ENCODE measurements at places on chromosomes 3 and 15. TPM values are rescaled to one million over a fixed set of nuclear protein-coding genes. Genes with fewer than 3 reads are reported as not detected.

DNA sequence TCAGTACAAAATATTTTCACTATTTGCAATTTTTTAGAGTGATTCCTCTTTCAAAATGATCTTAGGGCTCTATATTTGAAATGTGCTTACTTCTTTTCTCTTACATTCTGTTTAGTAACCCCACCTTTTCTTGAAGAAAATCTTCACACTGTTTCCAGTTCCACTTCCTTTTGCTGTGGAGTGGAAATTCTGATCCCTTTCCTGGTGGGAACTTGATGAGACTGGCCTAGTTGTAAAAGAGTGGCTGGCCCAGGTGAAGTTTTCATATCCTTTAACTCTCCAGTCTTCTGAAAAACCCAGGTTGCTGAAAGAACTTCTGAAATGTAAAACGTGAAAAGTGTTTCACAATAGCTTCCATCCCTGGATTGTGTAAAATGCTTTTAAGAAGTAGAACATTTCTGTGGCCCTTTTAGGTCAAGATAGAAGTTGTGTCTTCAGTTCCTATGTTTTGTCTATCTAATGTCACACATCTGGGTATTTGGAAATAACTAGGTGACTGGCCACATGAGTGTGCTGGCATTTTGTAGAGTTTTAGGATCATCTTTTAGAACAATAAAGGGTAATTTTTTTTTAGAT is 84.8 kb upstream of the LRIG1 start:
- no peak for DNase-seq

DNA sequence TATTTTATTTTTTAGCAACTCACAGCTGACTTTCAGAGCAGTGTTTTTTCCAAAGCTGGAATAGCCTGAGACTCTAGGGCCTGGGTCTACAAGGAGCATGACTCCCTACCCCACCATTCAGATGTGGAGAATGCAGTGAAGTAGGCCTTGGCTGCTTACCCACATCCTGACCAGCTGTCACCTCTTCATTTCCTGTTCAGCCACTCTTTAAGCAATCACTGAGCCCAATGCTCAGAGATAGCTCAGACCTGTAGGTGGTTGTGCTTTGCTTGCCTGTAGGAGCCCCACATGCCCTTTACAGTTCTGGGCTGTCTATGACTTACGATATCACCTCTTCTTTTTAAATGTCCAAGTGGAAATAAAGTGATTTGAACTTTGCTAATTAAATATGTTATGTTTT is 148.1 kb downstream of the NEK11 start:
- DNase-seq = no peak

- no peak for DNase-seq
Measured at GRCh38 chr3:49769286-49769915, 16.9 kb downstream of the IP6K1 start.

GRCh38 chr15:77798151-77798835 is 165.6 kb upstream of the LINGO1 start:
- no peak for DNase-seq

- DNase-seq = no peak
Measured at GRCh38 chr3:72964633-72965032, 32.0 kb upstream of the PPP4R2 start.

GRCh38 chr3:73681610-73682009 is 56.9 kb upstream of the PDZRN3 start:
- no peak for DNase-seq

GRCh38 chr3:190424108-190424477 is 25.6 kb downstream of the TMEM207 start:
- no peak for DNase-seq

DNA sequence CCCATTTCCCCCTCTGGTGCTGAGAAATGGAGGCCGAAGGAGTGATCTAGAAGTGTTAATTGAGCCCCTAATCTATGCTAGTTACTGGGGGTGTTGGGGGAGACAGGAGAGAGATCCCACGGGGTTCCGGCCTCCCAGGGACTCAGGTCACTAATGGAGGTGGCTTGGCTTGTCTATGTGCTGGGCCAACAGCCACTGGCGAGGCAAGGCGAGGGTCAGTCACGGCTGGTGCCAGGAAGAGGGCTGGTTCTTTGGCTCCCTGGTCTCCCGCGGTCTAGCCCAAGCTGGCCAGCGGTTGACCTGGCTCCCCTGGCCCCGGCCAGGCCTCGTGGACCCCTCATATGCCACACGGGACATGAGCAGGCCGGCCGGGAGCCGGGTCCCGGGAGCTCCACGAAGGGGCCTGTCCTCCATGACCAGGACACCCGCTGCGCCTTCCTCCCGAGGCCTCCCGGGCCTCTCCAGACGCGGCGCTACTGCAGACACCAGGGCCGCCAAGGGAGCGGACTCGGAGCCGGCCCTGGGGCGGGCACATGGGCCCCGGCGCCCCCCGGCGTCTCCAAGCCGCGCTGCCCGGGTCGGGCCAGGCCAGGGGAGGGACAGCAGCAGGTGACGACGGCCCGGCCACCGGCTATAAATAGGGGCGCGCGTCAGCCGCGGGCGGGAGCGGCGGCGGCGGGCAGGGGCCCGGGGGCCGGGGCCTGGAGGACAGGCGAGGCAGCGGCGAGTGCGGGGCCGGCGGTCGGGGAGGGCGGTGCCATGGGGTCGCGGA is at the start of gene ALPK3:
ALPK3 (plus strand) TSS at position 663 of the 772 bp plus-strand sequence; CDS start at position 760, 97 bp downstream.
- peak; percentile 63 for DNase-seq

DNA sequence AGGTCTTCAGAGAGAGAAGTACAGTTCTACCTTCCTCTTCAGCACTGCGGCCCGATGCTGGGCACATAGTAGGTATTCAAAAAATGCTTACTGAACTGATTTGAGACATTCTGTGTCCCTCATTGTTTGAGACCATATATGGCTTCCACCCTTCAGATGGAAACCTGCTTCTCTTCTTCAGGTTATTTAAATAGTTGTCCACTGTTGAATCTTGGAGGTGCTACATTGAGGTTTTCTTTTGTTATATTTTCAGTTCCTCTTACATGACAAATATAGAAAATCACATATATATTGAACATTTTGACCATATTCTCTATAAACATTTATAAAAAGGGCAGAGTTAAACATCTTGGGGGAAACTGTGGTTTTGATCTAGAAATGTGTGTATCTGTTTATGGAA is 200.2 kb upstream of the LRRC3B start:
- DNase-seq = no peak

DNA sequence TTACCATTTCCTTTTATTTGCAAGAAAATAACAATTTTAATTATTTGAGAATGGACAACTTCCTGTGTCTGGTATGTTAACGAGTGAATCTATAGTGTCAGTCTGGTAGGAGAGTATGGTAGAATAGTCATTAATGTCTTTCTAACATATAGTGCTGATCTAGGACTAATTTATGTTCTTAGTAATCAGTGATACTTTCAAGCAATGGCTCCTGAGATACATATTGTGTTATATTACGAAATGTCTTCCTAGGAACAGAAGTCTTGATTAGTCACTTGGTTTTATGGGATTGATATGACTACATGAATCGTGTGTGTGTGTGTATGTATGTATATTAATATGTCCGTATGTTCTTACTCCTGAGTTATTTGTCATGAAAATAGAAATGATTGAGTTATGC is 66.6 kb upstream of the PAQR5 start:
- no peak for DNase-seq

DNA sequence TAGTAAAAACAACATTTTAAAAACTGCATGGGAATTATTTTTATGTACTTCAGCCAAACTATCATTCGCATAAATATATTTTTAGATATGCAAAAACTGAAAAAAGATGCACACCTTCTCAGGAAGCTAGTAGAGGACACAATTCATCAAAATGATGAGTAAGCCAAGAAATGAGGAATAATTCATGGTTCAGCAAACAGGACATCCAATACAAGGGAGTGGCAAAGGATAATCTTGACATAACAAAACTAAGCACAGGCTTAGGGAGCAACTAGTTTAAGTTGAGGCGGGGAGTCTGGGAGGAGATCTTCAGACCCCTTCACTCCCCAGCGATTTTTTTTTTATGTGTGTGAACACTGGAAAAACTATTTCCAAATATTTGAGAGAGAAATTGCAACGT is 93.7 kb downstream of the ZNF280D start:
- DNase-seq = no peak

DNA sequence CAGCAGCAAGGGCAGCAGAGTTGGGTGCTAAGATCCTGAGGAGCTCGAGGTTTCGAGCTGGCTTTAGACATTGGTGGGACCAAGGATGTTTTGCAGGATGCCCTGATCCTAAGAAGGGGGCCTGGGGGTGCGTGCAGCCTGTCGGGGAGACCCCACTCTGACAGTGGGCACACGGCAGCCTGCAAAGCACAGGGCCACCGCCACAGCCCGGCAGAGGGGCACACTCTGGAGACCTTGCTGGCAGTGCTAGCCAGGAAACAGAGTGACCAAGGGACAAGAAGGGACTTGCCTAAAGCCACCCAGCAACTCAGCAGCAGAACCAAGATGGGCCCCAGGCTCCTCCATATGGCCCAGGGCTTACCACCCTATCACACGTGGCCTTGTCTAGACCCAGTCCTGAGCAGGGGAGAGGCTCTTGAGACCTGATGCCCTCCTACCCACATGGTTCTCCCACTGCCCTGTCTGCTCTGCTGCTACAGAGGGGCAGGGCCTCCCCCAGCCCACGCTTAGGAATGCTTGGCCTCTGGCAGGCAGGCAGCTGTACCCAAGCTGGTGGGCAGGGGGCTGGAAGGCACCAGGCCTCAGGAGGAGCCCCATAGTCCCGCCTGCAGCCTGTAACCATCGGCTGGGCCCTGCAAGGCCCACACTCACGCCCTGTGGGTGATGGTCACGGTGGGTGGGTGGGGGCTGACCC is 18.8 kb downstream of the SEC61A1 start:
- no peak for DNase-seq

DNA sequence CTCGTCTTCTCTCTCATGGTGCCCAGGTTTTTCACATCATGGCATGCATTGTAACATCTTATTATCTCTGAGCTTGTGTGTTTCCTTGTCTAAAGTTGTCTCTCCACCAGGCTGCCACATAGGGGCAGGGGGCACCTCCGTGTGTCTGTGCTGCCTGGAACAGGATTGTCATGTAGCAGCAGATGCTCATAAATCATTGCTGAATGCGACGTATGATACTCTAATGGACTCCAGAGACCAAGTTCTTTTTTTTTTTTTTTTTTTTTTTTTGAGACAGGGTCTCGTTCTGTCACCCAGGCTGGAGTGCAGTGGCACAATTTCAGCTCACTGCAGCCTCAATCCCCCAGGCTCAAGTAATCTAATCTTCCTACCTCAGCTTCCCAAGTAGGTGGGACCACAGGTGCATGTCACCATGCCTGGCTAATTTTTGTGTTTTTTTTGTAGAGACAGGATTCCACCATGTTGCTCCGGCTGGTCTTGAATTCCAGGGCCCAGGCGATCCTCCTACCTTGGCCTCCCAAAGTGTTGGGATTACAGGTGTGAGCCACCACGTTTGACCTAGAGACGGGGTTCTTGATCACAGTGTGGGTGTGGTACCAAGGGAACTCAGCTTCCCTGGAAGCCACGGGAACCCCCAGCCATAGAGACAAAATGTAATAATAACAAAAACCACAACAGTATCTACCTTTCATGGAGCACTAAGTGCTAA is 4.7 kb upstream of the DNASE1L3 start:
- no peak for DNase-seq

DNA sequence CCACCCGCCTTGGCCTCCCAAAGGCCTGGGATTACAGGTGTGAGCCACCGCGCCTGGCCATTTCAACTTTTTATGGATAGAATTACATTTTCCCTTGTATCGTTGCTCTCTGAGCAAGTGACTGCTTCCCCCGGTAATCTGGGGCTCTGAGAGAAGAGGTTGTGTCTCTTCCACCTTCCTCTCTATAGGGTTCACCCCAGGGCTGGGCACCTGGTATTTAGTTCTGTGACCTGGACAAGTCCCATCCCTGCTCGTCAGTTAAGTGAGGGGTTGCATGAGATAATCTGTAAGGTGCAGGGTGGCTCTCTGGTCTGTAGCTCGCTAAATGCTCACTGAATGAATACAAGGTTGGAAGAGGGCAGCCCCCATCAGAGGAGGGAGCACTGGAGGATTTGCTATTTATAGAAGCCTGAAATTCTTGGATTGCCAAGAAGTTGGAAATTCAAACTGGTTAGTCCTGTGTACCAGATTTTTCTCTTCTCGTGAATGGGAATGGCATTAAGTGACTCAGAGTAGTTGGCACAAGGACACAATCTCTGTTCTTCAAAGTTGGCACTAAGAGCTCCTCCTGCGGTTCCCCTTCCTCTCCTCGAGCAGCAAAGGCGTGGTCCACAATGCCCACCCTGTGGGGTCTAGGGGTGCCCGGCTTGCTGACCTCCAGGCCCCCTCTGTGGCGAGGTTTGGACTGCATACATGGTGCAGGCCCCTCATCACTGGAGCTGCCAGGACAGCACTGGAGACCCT is 68.1 kb upstream of the DLG1 start:
- DNase-seq = no peak

DNA sequence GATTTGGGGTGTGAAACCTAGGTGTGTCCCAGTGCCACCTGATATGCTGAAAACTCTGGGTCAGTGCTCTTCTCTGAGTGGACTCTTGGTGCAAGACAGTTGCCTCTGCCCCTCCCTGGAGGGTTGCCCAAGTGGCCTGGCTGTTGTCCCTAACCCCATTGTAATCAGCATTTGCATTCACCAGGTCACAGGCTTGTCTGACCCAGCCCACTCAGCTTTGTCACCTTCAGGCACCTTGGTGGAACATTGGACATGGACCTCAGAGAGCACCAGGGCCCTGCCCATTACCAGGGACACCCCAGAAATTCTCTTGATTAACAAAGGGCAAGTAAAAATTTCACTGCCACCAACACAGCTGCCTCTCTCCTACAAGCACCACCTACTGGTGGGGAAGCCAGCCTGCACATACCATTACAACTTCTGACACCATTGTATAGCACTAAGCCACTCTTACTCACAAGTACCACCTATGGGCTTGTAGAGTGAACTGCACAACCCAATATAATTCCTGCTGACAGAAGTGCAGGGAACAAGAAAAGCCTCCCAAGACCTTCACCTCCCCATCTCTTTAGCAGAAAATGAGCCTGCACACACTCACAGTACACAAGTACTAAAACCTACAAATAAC is 324.6 kb downstream of the EPHA6 start:
- DNase-seq = peak; percentile 27

DNA sequence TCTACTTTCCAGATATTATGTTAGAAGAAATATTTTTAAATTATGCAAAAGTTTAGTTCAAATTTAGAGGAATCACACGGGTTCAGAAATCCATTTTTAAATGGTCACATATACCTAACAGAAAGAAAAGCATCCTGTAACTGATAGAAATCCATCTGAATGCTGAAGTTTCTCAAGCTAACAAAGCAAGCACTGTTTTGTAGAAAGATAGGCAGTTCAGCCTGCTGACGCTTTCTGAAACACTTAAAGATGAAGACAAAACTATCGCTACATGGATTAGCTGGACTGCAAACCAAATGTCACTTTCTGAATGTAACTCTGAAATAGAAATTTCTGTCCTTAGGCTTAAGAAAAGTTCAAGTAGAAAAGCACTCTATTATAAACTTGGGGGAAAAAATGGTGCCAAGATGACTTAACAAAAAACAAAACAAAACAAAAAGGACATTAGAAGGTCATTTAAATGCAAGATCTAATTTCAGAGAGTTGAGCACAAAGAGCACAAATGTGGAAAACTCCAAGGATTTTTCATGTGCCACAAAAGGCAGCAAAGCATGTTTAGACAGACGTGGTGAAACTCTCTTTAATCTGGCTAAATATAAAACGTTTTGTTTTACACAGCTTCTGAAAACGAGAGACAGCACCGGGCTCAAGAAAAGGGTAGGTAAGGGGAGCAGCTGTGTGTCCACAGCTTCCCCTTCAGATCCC is 1.2 kb downstream of the PLOD2 start:
- no peak for DNase-seq

CFAP92 gene
- 2.6 TPM for total RNA-seq

TTBK2 gene
- 18.6 TPM for total RNA-seq

CLDN1 gene
- total RNA-seq = 5.9 TPM

NR1I2 gene
- total RNA-seq = 2.8 TPM

SEMA3G gene
- total RNA-seq = 2.5 TPM

TRANK1 gene
- 10.5 TPM for total RNA-seq

CHD2 gene
- 87.6 TPM for total RNA-seq

CCDC191 gene
- total RNA-seq = 1.6 TPM
